ENCODE measurements at places on chromosomes 5 and 9.

DNA sequence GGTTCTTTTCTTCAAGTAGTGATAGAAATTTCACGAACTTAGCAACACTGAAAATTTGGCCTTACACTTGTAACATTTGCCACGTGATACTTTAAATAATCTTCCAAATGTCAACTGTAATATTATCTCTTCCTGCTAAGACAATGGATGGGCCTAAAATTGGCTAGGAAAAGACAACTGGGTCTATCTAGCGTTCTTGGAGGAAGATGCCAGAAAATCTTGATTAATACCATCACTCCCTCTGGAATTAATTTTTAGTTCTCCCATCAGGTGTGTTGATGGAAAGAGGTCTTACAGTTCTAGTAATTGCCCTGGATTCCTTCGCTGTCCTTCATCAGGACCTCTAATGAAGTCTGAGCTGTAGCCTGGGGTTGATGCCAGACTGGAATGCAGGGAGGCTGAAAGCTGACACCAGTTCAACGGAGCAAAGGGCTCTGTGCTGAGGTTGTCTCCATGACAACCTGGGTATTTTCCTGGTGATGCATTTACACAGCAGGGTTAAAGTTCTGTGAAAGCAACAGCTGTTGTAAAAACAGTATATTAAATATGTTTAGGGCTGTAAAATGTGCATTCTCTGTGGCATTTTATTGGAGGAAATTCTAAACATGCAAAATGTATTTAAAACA, 92.3 kb downstream of the GAS1 start:
- no peak for DNase-seq

GRCh38 chr9:136695435-136695895, 8.2 kb upstream of the AGPAT2 start:
- no peak for DNase-seq

GRCh38 chr9:36559036-36559695, 13.5 kb upstream of the MELK start:
- no peak for DNase-seq

- DNase-seq: no peak
Measured at GRCh38 chr5:19988457-19988856, 457 bp upstream of the CDH18 start.

GRCh38 chr9:26331223-26331622, 561.4 kb downstream of the CAAP1 start:
- no peak for DNase-seq

DNA sequence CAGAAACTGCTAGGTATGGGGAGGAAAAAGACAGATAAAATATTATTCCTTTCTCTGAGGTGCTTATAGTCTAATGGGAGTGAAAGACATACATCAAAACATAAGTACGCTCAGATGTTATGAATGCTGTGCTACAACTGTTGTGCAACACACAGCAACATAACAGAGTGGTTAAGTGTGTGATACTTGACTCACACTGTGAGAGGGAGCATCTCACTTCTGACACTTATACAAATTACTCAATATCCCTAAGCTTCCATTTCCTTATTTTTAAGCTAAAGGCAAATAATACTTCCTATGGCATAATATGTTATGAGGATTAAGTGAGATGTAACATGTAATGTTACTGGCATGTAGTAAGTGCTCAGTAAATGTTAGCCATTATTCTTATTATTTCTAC, 110.6 kb upstream of the FER start:
- DNase-seq: peak; percentile 89

DNA sequence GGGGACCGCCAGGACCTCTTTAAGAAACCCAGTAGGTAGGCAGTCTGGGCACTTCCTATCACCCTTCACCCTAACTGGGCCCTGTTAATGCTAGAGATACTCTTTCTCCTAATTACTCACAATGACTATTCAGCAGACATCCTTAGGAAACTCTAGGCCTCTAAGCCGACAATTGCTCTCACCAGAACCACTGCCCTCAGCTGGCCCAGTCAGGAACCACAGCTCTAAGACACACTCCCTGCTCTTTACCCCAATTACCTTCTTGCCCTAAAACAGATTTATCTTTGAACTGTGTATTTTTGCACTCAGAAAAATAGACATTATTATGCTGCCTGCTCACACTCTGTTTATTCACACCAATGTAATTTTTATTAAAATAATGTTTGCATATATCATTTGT, 432.6 kb upstream of the SLC30A5 start:
- DNase-seq: no peak

DNA sequence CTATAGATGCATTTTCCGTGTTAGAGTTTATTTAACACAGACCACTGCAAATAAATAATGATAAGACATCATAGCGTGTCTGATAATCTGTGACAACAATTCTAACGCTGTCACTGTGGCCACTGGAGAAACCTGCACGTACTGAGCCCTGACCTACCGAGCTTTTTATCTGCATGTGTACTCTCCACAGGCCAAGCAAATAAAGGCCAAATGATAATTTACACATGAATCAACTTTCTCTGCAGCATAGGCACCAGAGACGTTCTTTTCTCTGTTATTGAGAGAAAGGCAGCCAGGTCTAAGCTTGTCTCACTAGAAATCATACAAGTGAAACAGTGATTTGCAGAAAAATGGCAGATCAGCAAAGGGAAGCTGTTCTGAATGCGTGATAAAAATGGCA, 75.8 kb downstream of the POU5F2 start:
- no peak for DNase-seq

- no peak for DNase-seq
Measured at GRCh38 chr5:168163966-168164365, 127.5 kb upstream of the WWC1 start.

- no peak for DNase-seq
Measured at GRCh38 chr5:147382776-147383175, 127.1 kb downstream of the DPYSL3 start.

DNA sequence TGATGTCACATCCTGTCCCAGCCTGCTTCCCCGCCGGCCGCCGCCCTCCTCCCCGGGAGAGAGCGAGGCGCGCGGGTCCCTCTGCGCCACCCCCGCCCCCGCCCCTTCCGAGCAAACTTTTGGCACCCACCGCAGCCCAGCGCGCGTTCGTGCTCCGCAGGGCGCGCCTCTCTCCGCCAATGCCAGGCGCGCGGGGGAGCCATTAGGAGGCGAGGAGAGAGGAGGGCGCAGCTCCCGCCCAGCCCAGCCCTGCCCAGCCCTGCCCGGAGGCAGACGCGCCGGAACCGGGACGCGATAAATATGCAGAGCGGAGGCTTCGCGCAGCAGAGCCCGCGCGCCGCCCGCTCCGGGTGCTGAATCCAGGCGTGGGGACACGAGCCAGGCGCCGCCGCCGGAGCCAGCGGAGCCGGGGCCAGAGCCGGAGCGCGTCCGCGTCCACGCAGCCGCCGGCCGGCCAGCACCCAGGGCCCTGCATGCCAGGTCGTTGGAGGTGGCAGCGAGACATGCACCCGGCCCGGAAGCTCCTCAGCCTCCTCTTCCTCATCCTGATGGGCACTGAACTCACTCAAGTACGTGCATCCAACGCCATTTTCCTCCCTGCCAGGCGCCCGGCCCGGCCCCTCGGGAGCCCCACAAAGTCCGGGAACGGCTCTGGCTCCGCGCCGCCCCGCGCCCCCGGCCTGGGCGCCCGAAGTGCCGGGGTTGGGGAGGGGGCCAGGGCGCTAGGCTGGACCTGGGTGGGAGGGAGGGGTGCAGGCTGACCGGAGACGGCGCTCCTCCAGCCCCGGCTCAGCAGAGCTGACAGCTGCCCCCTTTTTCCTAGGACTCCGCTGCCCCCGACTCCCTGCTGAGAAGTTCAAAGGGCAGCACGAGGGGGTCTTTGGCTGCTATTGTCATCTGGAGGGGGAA, 12.0 kb upstream of the OLFM1 start:
- no peak for DNase-seq

DNA sequence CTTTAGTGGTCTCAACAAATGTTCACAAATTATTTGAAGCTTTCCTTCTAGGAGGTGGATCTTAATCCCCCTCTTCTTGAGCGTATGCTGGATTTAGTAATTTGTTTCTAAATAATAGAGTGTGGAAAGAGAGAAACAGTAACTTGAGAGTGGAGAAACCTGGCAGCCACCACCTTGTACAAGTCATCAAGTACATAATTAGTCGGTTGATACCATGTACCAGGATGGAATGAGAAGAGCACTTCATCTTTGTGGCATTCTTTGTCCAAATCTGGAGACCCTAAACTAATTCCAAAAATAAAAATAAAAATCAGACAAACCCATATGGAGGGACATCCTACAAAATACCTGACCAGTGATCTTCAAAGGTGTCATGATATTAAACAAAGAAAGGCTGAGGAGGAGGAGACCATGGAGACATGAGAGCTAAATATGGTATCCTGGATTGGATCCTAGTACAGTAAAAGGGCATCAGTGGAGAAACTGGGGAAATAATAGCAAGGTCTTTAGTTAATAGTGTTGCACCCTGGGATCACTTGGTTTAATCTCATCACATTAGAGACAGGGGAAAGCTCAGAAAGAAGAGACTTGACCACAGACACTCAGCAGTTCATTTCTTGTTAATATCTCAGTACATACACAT, 147.9 kb downstream of the ASTN2 start:
- DNase-seq: no peak

DNA sequence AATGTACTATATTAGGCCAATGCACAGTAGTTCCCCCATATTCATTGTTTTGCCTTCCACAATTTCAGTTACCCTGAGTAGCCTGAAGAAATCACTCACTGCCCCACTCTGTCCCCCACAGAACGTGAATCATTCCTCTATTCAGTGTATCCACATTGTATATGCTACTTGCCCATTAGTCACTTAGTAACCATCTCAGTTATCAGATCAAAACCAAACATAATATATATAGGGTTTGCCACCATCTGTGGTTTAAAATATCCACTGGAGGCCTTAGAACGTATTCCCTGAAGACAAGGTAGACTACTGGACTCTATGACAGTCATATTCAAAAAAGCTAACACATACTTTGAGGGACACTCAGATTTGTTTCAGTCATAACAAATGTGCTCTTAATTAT, 465.7 kb upstream of the RGMB start:
- no peak for DNase-seq

DNA sequence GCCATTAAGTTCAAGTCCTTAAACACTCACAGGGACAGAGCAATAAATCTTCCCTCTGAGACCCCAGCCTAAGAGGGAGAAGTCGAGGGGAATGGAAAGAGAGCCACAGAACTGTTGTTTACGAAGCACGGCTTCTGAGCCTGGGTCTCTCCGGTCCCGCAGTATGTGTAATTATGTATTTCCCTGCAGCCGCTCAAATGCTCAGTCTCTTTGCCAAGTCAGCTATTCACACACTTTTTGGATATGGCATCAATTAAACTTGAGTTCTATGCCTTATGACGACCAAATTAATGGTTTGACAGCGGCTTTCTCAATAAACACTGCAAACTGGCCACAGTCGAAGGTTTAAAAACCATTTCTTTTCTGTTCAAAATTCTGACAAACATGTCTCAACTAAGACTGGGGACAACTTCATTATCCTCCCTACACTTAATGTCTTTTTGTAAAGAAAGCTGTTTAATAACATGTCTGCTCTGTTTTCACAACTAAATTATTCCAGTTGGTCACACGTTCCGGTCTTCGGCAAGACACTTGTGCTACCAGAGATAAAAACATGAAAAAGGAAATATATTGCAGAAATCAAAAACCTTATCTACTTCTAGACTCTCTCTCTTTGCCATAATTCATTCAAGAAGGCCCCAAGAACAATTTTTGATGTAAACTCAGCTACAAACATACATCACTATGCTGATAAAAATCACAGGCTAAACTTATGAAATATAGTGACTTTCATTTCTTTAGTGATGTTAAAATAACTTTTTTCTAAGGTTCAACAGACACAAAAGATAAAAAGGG, 203.2 kb downstream of the GAPVD1 start:
- DNase-seq: no peak

DNA sequence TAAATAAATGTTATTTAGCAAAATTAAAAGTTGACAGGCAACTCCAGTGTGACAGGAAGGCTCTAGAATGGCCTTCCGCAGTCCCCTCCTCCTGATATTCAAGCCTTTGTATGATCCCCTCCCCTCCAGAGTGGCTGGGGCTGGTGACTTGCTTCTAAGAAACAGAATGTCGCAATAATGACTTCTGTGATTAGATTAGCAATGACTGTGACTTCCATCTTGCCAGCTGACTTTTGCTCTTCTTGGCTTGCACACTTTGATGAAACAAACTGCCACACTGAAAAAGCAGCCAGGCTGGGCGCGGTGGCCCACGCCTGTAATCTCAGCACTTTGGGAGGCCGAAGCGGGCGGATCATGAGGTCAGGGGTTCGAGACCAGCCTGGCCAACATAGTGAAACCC, 106.5 kb upstream of the LARP1 start:
- DNase-seq: peak; percentile 64

DNA sequence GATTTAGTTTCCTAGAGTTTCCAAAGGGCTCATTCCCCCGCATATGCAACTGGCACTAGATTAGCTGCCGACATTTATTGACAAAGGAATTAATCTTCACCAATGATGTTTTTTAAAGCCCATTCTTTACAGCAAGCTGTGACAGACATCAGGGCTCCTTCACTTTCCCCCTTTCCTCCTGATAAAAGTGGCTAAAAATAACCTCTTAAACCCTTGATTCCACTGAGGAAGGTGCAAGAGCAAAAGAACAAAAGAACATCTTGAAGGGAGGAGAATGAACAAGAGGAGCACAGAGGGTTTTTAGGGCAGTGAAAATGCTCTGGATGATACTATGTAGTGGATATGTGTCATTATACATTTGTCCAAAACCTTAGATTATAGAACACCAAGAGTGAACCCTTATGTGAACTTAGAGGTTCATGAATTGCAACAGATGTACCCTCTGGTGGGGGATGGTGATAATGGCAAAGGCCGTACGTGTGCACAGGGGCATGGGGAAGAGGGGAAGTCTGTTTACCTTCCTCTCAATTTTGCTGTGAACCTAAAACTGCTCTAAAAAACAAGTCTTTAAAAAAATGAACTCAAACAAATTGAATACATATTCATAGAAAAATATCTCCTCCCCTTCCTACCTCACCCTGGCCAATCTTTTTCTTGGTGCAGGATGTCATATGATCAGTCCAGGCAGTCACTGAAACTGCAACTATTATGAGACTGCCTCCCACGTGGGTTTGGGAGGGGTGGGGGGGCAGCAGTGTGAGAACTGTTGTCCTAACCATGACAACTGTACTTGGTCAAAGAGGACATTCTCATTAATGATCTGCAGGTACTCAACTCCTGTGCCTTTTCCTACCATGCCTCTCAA, 83.0 kb downstream of the MARCHF3 start:
- DNase-seq: no peak

DNA sequence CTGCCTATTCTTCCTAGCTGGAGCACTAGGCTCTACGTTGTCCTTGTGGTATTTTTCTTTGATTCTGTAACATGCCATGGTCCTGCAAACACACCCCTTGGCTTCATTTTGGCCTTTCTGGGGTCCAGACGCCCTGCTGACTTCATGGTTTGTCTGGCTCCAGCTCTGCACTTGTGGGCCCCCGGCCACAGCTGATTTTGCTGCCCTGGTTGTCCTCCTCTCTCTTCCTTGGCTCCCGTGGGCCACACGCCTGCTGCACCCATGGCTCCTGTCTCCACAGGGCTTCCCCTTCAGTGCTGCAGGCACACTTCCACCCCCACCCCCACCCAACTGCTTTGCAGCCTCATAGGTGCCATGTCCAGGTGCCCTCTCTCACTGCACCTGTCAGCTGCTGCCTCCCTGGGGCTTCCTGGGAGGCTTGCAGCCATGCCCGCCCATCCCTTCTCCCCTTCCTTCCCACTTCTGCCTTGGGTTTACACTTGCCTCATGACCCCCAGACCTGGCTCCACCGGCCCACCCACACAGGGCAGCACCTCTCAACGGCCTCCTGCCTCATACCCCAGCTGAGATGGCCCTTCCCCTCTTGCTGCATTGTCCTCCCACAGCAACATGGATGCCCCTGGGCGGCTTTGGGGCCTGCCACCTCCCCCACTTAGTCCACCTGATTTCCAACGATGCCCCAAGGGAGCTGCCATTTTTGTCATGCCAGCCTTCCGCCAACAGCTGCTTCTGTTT, 25.6 kb downstream of the SLC6A3 start:
- no peak for DNase-seq

Data from inflammatory macrophage (primary cell).